CD4-positive, alpha-beta T cell treated with Interleukin-4 for 4 hours (primary cell): ENCODE measurements at places on chromosomes 11 and 22.

- DNase-seq: no peak
Observed at GRCh38 chr11:119941636-119942411, 196.1 kb downstream of the TRIM29 start.

DNA sequence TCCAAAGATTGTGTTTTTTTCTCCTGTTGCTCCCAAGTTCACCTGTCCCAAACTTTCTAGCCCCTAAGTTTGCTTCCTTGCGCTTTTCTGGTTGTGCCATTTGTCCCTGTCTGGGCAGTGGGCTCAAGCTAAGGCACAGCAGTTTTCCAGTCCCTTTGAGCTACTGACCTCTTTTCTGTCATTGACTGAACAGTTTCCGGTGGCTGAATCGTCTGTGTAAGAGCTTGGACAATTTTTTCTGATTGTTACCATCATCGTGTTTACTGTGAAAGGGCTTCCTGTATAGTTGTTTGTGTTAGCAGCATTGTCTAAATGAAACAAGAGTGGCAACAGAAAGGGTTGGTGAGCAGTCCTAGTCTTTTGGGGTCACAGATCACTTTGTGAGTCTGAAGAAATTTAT is 49.8 kb downstream of the BMAL1 start:
- no peak for DNase-seq

DNA sequence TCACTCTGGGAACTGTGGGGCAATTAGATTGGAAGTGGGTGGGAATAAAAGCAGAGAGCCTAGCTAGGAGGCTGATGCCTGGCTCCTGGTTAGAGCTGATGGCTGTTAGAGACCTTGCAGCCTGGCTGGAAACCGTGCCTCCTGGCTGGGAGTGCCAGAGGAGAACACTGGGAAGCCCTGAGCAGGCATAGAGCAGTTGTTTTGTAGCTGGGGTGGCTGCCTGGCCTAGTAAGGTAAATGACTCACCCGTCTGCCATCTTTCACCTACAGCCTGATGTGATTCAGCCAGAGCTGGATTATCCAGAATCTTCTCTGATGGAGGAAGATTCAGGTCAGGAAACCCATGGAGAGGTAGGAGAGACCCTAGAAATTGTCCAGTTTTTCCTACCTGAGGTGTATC is 6.1 kb downstream of the UQCR10 start:
- no peak for DNase-seq

GRCh38 chr11:112315861-112316739 is 55.4 kb upstream of the PLET1 start:
- no peak for DNase-seq

GRCh38 chr11:65069217-65069616 is 10.9 kb upstream of the NAALADL1 start:
- DNase-seq: no peak
